Spleen (tissue), 13 donors: ENCODE measurements at places on chromosomes 4 and X.
A peak's percentile ranks its signal among the peaks of the same experiment; 100 is the strongest.

DNA sequence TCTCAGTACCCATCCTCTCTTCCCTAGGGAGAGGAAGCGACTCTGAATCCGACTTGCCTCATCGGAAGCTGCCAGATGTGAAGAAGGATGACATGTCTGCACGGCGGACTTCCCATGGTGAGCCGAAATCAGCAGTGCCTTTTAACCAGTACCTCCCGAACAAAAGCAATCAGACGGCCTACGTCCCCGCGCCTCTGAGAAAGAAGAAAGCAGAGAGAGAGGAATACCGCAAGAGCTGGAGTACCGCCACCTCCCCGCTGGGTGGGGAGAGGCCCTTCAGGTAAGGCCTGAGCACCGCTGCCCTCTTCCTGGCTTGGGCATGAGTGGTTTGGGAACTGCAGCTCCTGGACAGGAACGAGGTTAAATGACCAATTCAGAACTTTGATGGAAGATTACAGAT, 81.2 kb downstream of the LIMCH1 start:
- no peak for DNase-seq

DNA sequence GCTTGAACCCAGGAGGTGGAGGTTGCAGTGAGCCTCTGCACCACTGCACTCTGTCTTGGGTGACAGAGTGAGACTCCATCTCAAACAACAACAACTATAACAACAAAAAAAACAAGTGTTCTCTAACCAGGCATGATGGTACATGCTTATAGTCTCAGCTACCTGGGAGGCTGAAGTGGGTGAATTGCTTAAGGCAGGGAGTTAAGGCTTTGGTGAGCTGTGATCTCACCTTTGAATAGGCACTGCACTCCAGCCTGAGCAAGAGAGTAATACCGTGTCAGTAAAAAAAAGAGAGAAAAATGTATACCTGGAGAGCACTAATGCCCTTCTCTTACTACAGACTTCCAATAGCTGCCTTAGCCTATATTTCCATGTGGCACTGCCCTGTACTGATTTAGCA, 18.9 kb upstream of the USP9X start:
- no peak for DNase-seq

- DNase-seq = no peak
Observed at GRCh38 chr4:89212666-89213381, 94.8 kb downstream of the GPRIN3 start.

- no peak for DNase-seq
Observed at GRCh38 chr4:38455092-38455862, 208.7 kb upstream of the KLF3 start.

- DNase-seq = no peak
Observed at GRCh38 chr4:129355516-129355915, 259.6 kb downstream of the C4orf33 start.

- no peak for DNase-seq
Observed at GRCh38 chrX:40383360-40383759, 197.4 kb upstream of the ATP6AP2 start.

- DNase-seq = no peak
Observed at GRCh38 chrX:130636277-130636676, 234.5 kb downstream of the RBMX2 start.

- no peak for DNase-seq
Observed at GRCh38 chr4:9898596-9899305, 117.3 kb downstream of the DRD5 start.

DNA sequence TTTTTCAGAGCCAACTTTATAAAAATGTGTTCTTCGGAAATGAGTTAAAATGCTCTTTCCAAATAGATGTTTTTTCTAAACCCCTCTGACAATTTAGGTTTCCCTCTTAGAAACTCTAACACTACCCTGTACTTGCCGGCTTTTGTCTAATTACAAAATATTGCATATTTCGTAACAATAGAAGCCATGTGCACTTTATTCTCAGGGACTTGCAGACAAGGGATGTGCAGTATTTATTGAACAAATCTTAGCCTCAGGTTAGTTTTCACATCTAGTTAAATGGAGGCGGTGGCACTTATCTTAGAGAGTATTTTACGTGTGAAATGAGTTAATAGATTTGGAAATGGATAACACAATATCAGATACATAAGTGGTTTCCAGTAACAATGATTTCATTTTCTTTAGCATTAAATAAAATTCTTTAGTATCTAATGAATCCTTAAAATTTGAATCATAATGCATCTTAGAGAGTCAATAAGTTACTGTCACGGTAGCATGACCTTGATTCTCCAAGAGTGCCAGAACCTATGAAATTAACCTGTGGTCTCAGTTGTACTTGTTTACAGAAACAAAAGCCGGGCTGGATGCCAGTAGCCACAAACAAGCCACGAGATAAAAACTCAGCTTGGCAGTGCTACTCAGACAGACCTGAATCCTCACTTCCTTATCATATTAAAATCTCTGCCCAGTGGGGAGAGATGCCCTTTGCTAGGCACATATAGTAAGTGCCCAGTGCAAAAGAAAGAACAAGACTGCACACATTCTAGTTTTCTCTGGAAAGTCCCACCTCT, 772 bp upstream of the PABPC4L start:
- DNase-seq = peak; percentile 16

DNA sequence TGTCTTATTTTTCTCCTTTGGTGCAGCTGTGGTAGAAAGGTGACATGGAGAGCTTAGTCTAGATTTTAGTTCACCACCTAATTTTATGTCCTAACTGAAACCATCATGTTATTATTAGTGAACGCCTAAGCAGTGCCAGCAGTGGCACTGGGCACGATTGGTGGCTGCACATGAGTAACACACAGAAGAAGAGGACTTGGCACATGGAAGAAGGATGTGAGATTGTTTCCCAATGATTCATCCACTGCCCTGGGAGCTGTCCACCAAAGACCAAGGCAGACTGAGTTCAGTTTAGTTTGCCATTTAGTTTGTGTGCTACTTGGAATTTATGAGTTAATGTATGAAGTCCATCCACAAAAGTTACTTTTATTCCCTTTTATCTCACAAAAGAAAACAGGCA, 68.1 kb upstream of the NAP1L5 start:
- DNase-seq = no peak

- DNase-seq = no peak
Observed at GRCh38 chrX:153525451-153525850, 8.0 kb downstream of the ATP2B3 start.

DNA sequence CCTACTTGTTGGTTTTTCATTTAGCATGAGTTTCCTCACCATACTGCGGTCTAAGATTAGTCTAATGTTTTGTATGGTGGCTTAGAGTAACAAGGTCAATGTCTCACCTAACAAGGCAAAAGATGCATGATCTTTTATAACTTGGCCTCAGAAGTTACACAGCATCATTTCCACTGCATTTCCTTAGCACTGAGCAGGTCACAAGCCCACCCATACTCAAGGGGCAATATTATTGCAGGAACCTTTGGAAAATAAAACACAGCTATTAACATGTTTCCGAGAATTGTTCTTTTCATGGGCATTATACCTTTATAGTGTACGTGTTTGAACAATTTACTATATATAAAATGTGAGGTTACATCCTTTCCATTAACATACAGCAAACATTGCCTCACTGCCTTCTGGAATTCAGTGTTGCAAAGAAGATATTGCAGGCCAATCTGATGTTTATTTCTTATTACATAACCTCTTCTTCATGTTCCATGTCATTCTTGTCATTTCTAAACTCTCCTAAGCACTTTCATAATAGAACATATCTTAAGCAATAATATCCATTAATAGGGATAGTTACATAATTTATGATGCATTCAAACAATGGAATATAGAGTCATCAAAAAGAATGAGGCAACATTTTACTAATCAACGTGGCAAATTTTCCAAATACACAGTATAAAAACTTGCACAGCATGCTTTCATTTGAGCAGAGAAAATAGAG, 153.8 kb downstream of the AREG start:
- DNase-seq = no peak

DNA sequence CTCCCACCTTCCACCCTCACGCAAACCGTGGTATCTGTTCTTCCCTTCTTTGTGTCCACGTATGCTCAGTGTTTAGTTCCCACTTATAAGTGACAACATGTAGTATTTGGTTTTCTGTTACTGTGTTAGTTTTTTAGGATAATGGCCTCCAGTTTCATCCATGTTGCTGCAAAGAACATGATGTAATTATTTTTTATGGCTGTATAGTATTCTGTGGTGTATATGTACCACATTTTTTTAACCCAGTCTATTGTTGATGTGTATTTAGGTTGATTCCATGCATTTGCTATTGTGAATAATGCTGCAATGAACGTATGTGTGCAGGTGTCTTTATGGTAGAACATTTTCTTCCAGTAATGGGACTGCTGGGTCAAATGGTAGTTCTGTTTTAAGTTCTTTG, 228.1 kb downstream of the FBXO8 start:
- no peak for DNase-seq

DNA sequence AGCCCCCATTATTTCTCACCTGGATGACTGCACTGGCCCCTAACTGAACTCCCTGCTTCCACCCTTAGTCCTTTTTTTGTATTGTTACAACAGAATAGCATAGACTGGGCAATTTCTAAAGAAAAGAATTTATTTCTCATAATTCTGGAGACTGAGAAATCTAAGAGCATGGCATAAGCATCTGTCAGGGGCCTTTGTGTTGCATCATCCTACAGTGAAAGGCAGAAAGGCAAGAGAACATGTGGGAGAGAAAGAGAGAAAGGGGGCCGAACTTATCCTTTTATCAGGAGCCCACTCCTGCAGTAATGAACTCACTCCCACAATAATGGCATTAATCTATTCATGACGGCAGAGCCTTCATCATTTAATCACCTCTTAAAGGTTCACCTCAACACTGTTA, 122.1 kb downstream of the EFNB1 start:
- no peak for DNase-seq

DNA sequence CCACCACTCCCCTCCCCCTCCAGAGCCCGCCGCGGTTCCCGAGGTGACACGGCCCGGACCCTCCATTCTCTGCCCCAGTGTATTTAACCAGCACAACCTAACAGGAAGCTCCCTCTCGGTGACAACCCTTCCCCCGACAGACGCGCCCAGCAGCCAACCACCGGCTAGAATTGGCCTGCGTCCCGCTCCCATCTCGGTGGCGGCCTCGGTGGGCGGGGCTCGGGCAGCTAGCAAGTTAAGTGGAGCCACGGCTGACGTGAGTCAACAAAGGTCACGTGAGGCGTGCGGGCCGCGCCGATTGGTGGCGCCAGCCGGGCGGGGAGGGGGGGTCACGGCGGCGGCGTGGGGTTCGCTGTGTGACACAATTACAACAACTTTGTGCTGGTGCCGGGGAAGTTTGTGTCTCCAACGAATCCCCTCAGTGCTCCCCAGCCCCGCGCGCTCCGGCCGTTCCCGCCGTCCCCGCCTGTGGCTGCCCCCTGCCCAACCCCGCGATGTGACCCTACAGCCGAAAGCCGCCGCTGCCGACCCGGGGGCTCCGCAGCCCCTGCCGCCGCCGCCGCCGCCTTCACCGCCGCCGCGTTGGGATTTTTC, at the start of gene KDM6A:
Gene KDM6A (plus strand): TSS at position 368 of the 594 bp plus-strand sequence. CDS start 364 bp downstream, outside the sequence.
- DNase-seq = peak; percentile 100

DNA sequence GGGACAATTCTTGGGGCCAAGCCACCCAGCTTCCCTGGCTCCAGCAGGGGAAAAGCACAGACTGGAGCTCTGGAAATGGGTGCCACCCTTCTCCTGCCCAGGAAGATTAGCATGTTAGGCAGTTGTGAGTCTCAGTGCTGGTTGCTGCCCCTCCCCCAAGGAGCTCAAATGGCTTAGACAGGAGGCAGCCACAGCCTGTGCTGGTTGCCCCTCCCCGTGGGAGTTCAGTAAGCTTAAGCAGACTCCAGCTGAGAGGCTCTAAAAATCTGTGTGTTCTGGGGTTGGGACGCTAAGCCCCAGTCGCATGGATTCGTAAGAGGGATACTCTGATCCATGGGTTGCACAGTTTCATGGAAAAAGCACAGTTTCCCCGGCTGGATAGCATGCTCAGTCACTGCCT, 92.7 kb upstream of the NDST3 start:
- DNase-seq = no peak
